Activated CD4-positive, alpha-beta T cell treated with anti-CD3 and anti-CD28 coated beads for 36 hours (primary cell): ENCODE measurements at places on chromosomes 2 and 18. TPM values are rescaled to one million over a fixed set of nuclear protein-coding genes. Genes with fewer than 3 reads are reported as not detected.

DNA sequence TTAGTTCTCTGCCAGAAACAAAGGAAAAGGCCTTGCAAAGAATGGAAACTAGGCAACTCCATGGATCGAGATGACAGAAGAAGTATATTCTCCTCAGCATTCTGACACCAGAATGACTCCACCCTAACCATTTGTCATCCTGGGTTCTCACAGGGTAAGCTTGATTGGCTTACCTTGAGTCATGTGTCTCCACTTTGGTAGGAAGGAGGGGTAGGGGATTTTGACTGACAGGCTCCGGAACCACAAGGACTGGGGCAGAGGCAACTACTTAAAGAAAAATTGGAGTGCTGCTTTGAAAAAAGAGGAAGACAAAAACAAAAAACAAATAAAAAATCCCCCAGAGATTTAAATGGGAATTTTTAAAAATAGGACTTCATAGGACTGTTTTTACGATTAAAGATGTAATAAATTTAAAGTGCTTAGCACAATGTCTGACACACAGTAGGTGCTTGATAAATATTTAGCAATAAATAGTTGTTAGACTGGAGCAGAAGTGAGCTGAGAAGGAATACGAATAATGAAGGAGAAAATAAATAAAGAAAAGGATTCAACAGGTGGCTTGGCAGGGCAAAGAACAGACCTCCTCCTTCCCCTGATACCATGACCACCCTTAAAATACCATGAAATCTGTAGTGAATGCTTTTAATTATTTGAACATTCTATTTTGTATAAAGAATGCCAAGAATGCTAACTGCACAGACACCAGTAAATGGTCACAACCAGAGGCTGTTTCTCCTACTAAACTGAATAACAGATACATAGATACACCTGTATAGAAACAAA, 230.2 kb downstream of the CDCA7 start:
- no peak for DNase-seq

Gene SRBD1
- 25.0 TPM for total RNA-seq

- no peak for DNase-seq
Measured at GRCh38 chr18:25862881-25863600, 227.4 kb downstream of the SS18 start.

GRCh38 chr18:50373561-50374219, 1.2 kb upstream of the SKA1 start:
- DNase-seq, result no peak

GRCh38 chr2:96508521-96509113, 3.5 kb upstream of the NEURL3 start:
- DNase-seq, result no peak

GRCh38 chr2:166917415-166917814, 29.1 kb downstream of the XIRP2 start:
- DNase-seq, result no peak
